ENCODE measurements at places on chromosomes 3 and 15.

DNA sequence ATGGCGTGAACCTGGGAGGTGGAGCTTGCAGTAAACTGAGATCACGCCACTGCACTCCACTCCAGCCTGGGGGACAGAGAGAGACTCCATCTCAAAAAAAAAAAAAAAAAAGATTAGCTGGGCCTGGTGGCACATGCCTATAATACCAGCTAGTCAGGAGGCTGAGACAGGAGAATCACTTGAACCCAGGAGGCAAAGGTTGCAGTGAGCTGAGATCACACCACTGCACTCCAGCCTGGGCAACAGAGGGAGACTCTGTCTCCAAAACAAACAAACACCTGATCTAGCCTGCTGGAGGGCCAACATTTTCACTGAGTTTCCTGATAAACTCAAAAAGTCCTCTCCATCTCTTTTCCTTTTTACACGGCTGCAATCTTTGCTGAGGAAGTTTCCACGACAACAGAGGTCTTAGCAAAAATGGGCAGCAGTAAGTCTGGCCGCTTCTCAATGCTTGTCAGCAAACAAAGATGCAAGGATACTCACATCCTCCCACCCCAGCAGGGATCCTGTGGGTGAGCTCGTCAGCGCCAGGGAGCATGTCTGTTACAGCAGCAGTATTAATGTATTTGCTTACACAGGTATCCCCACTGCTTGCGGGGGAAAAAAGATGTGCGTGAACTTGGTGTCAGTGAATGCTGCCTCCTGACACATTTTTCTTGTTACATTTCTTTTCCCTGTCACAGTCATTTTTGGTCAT, 21.0 kb upstream of the CCDC174 start:
- DNase-seq, result no peak

DNA sequence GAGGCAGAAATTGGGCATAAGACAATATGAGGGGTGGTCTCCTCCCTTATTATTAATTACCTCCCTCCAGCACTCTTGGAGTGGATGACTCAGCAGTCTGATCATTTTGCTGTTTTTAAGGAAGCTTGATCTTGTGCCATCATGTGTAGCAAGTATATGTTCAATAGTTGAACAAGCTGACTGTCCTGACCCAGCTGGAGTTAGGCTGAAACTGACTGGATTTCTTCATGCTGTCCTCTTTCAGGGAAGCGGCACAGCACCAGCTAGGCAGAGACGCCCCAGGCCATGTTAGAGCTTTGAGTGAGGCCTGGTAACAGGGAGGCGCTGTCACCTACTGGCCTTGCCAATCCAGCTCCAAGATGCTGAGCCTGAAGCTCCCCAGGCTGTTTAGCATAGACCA, 54.4 kb upstream of the KIF23 start:
- no peak for DNase-seq

DNA sequence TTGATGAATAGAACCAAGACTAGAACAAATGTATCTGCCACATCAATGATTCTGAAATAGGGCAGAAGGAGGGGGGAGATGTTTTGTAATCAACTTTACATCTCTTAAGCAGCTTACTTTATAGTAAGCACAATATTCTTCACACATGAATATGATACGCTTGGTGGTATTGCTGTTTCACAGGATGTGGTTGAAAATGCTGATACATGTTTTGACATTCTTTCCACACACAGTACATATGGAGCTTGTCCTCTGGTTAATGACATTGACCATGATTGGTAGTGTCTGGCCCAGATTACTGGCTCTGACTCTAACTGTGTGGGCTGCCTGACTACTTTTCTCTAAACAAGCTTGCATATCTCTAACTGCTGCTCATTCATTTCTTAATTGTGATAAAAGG, 168.9 kb downstream of the KLHL25 start:
- DNase-seq, result no peak

DNA sequence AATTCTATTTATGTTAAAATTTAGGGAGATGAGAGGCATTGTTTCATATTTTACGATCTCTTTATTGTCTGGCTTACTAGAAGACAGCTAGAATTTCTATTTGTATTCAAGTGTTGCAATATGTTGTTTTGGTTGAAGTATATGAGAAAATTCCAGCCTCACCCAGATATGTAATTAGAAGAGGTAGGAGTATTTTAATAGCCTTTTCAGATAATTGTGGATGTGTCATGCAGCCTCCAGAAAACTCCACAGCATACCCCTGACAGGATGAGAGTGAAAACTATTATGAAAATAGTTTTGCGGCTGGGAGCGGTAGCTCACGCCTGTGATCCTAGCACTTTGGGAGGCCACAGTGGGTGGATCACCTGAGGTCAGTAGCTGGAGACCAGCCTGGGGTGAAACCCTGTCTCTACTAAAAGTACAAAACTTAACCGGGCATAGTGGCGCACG, 21.5 kb upstream of the USP3 start:
- no peak for DNase-seq

DNA sequence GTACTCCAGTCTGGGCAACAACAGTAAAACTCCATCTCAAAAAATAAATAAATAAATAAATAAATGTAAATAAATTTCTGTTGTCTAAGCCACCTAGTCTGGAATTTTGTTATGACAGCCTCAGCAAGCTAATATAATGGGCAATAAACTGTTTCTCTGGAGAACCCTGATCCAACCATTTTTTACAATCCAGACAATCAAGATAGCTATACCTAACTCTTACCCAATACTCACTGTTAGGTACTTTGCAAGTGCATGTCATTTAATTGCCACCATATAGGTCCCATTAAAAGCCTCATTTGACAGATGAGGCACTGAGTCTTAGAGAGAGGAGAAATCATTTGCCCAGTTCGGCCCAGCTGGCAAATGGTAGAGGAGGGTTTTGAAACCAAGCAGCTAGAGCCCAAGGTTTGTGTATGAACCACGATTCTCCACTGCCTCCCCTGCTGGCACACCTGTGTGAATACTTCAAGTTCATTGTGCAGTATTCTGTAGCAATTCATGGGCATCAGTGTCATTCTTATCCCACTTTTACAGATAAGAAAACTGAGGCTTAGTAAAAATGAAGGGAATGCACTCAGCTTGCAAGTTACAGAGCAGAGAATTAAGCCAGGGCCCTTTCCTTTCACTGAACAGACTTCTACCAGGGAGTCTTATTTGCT, 107.0 kb upstream of the UBE2E1 start:
- no peak for DNase-seq

- no peak for DNase-seq
These were observed 62.9 kb upstream of the SENP5 start for GRCh38 chr3:196804773-196805172.

DNA sequence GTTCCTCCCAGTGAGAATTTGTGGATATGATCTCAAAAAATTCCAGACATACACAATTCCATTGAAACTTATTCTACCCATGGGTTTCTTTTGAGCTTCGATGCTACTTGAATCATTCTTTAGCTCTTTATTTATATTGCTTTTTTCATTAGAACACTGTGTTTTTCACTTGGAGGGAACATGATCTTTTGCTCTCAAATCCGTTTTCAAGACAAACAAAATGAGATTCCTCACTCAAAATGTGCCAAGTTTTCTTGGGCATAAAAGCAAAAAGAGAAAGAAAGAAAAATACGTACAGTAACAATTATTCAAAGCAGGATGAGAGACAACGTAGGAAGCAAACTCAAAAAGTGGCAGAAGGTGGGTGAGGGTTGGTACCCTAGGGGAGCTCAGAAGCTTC, 118.8 kb upstream of the PDZRN3 start:
- no peak for DNase-seq

- no peak for DNase-seq
These were observed 4.0 kb upstream of the AQR start for GRCh38 chr15:34973512-34973911.

- DNase-seq, result no peak
These were observed 99.2 kb downstream of the SLMAP start for GRCh38 chr3:57855281-57855680.

DNA sequence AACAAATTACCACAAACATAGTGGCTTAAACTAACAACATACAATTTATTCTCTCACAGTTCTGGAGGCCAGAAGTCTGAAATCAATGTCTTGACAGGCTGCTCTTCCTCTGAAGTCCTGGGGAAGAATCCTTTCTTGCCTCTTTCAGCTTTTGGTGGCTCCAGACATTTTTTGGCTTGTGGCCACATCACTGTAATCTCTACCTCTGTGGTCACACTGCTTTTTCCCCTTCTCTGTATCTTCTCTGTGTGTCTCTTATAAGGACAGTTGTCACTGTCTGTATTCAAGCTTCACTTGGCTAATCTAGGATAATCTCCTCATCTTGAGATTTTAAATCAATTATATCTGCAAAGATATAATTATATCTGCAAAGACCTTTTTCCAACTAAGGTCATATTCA, 80.3 kb upstream of the ABHD2 start:
- DNase-seq, result no peak

DNA sequence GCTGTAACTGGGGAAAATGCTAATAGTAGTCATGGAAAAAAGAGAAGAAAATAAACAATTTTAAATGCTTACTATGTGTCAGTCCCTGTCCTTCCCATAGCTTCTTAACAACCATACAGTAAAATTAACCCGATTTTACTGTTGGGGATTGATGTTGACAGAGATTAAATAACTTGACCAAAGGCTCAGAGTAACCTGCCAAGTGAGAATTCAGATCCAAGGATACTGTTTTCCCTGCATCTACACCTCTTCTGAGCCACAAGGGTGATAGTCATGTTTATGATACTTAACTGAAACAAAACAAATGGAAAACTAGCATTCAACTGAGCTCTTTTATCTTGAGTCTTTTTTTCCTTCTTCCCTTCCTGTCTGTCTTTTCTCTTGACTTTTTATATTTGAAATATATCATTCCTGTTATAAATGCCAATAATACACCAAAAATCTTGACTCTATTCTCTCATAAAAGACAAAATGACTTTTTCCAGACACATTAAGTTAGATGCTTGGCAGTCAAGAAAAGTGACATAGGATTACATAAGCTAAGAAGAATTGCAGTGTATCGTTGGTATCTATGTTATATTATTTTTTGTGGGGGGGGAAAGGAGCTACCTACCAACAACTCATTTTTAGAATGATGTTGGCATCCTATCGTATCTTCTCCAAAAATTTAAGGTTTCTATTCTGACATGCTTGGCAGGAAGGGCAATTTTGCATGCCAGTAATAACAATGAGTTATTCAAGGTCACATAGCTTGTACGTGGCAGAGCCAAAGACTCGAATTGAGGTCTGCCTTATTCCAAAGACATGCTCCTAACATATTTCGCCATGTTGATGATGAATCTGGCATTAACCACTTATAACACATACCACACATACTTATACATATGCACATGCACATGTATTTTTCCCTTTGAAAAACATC, 306.6 kb upstream of the KCNH8 start:
- DNase-seq, result no peak

DNA sequence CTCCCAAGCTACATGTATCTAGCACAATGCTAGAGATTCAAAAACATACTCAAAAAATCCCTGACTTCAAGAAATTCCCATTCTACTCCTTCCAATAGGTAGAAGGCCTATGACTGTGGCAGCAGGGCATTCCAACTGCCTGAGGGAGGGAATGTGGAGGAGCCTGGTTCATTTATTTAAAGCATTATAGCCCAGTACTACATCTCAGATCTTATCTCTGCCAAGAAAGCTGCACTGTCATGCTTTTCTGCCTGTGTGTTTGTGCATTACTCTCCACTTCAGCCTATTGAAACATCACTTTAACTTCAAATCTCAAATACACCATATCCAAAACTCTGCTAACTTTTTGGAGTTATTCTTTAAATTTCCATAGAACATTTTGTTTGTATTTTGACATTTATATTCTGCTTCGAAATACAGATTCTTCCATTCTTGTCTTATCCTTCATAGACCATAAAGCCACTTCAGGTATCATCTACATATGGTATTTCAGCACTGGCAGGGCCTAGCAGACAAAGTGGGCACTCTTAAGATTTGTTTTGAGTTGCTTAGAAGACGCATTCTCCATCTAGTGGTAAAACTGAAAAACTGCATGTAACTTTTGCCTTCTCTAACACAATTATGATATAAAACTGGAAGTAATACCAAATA, 59.1 kb upstream of the NEDD4 start:
- no peak for DNase-seq

DNA sequence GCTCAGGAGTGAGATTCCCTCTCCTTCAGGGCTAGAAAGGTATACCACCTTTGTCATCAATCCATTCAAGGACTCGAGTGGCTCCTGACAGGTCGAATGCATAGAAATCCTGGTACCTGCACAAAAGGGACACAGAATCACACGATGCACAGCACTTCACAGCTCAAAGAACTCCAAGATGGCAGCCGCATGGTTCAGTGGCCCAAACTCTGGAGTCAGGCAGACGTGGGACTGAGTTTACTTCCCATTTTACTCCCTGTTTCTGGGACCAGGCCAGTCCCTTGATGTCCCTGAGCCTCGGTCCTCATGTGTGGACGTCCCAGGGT, 536 bp downstream of the WDR73 start:
- DNase-seq, result no peak
